Fibroblast of skin of right quadriceps (primary cell): ENCODE measurements at places on chromosomes 3 and 15.

DNA sequence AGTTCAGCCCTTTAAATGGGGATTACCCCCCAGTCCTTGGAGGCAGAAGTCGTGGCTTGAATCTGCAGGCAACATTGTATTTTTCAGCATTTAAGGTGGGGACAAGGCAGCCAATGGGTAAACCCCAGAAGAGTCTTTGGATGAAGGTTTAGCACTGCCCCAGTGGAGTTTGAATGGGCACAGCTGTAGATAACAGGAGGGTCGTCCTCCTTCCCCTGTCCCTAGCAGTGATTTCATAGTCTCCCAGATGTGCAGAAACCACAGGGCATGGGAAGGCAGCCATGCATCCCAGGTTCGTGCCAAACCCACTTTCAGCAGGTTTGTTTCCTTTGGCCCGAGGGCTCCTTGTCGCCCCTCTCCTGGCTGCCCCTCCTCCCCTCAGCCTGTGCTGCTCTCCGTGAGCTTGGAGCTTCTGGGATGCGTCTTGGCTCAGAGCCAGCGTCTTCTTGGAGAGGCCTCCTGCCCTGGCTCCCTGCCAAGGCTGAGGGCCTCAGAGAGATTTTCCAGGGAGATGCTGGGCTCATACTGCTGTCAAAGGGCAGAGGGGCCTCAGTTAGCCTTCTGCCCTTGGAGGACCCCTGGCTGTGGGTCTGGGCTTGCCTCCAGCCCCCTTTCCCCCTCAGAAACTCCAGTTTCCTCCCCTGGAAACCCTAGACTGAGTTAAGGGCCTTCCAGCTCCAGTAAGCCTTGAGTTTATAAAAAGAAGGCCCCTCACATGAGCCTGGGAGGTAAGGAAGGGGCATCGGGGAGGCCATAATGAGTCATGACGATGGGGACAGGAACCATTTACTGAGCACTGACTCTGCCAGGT lies 48.9 kb upstream of the POLG start:
- DNase-seq = peak; percentile 37

DNA sequence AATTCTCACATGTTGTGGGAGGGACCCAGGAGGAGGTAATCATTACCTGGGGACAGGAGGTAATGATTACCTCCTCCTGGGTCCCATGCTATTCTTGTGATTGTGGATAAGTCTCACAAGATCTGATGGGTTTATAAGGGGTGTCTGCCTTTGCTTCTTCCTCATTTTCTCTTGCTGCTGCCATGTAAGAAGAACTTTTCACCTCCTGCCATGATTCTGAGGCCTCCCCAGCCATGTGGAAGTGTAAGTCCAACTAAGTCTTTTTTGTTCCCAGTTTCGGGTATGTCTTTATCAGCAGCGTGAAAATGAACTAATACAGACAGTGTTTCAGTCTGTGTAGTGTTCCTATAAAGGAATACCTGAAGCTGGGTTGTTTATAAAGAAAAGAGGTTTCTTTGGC lies 13.1 kb upstream of the KCTD6 start:
- DNase-seq = no peak

DNA sequence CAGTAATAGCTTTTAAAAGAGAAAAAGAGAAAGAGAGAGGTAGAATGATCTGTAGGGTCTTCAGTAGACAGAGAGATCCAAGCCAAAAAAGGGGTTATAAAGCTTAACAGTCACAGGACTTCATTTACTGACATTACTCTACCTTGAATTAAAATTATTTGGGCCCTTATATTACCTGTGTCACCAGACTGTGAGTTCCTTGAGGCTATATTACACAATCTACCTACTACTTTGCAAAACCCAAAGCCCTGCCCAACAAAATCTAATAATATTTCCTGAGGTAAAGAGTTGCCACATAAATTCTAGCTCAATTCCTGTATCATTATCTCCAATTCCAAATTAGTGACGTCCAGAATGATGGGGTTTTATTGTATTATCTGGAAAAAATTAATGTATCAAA lies 1.9 kb downstream of the UBR1 start:
- no peak for DNase-seq

DNA sequence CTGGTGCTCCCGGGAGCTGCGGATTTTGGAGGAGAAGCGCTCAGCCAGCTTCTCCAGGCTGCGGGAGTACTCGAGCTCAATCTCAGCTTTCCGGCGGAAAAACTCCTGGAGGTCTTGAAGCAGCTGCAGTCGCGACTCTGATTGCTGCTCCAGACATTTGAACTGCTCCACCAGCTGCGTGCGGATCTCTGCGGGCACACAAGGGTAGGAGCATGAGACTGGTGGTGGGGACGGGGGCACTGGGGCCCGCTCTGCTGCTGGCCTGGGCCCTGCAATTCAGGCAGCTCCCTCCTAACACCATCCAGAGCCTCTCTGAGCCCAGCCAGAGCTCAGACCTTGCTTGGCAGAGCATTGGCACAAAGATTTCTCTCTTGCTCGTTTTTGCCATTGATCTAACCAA lies 124.7 kb downstream of the SRGAP3 start:
- no peak for DNase-seq

- DNase-seq = no peak
These were observed 76.4 kb downstream of the SPSB4 start for GRCh38 chr3:141127344-141128125.
